ENCODE measurements at places on chromosomes 12 and 14.

GRCh38 chr12:63042646-63043045 lies 107.7 kb upstream of the PPM1H start:
- DNase-seq, result no peak

- DNase-seq, result no peak
These were observed 7.9 kb downstream of the HDAC7 start for GRCh38 chr12:47811581-47812484.

- DNase-seq, result no peak
These were observed 26.1 kb upstream of the SERPINA6 start for GRCh38 chr14:94349276-94349675.

GRCh38 chr12:103715494-103715893 lies 125.5 kb downstream of the NT5DC3 start:
- no peak for DNase-seq

DNA sequence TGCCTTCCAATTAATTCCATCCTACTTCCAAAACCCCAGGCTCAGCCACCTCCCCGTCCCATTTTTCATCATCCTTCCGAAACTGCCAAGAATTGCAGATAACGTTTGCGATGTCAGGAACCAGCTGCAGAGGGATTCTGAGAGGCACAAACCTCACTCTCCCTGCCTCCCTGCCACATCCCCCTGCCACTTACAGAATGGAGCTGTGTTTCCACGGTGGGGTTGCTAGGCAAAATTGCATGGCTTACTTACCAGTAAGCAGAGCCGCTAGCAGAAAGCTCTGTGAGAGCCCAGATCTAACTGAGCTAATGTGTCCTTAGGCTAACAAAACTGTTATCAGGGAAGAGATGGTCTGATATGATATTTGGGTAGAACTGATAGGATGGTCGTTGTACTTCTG lies 127.4 kb downstream of the KCNK10 start:
- no peak for DNase-seq

GRCh38 chr14:76101391-76102379 lies 50.0 kb upstream of the GPATCH2L start:
- DNase-seq, result no peak

DNA sequence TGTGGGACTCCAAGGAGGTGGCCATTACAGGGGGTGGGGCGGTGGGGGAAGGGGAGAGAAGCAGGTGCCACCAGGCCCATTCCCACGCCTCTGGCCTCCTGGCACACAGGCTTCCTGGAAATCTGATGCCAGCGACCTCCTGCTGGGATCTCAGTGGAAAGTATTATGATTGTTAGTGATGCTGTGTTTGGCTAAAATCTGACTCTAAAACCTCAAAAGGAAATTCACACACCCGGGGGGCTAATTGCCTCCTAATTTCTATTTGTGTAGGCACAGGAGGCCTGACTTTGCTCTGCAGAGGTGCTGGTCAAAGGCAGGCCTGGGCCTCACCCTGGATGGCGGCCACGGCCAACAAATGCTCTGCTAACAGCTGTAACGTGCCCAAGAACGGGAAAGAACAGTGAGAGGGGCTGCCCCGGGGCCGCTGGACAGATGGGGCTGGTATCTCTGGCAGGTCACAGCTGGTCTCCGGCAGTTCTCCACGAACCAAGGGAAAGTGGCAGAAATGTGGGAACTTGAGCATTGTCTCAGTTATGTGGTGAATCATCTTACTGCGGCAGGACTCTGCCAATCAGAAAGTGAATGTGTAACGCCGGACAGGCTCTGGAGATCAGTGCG lies 14.3 kb downstream of the FAM181A start:
- no peak for DNase-seq

DNA sequence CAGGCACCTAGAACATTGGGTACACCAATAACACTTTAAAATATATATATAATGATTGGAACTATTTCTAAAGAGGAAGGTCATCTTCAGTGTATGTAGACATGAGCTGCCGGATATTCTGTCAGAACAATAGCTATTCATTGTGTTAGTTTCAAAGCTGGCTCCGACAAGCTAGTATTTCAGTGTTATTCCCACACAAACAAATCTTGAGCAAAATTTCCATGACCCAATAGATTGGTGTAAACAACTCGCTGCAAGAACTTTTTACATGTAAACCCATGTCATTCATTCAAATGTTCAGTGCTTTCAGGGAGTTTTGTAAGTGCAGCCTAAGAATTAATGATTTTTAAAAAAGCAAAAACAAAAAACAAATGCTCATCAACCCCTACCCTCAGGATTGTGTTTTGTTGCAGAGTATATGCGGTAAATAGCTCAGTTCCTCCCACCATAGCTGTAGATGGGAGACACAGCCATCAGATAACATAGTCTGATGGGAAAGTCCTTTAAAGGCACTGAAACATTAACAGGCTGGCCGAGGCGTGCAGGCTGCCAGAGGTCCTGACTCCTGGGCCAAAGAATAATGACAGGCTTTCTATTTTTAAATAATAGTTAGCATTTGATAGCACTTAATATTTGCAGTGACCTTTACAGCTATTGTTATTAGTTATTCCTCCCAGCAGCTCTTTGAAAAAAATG lies 150.3 kb upstream of the ARHGAP5 start:
- DNase-seq, result no peak

DNA sequence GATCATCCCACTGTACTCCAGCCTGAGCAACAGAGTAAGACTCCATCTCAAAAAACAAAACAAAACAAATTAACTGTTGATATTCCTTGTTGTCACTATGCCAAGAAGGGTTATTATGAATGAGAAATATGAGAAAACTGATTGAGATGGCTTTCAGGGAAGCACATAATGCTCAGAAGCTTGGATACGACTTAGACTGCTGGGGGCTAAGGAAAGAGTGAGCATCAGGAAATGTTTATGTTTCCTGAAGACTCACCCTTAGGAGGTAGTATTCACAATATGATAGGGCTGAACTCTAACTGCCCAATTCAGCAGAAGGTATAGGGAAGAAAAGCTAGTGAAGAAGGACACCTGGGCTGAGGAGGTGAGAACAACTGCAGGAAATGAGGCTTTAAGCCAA lies 6.3 kb downstream of the STYK1 start:
- DNase-seq, result no peak

DNA sequence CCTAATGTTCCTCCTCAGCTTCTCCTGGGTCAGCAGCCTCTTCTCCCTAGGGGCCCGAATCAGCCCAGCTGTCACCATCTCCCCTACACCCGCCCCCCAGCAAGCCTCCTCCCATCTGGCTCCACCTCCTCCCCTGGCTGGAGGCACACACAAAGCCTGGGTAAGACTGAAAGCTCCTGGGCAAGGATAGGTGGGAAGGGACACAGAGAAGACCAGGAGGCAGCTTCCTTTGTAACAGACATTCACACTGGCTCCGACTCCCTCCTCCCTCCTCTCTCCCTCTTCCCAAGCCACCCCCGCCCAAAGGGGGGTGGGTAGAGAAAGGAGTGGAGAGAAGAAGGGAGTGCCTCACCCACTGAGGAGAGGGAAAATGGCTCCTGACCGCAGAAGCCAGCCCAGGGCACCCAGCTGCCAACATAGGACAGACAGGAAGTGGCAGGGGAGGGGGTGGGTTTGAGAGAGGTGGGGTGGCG lies 4.0 kb downstream of the CHD4 start:
- no peak for DNase-seq

- no peak for DNase-seq
These were observed 7.3 kb downstream of the BCL7A start for GRCh38 chr12:122028905-122029560.

- no peak for DNase-seq
These were observed 14.3 kb upstream of the PRKAG1 start for GRCh38 chr12:49032679-49033447.

- DNase-seq, result no peak
These were observed 72.1 kb upstream of the ST8SIA1 start for GRCh38 chr12:22406627-22407026.

GRCh38 chr14:98634043-98634820 lies 637.8 kb downstream of the BCL11B start:
- DNase-seq, result no peak

DNA sequence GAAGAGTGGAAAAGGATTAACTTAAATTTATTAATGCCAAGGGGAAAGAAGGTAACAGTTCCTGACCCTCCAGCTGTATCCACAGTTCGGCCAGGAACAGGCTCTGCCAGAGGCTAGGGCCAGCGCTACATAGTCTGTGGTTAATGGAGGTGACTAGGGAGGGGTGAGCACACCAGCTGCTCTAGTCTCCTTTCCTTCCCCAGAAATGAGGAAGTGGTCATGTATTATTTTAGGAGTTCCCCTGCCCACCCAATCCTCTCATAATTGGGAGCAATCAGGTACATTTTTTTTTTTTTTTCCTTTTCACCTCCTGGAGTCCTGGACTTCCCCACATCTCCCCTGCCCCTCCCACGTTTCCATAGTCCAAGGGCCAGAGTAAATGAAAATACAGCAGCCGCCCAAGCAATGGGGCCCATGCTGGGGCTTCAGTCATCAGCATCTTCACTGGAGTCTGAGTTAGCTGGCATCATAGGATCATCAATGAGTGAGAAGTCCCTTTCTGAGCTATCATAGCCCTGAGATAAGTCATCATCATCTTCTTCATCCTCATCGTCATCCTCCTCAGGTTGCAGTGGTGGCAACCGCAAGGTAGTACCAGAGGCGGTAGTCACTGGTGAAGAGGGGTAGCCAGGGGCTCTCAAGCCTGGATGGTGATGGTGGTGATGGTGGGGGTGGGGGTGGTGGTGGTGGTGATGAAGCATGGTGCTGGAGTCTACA lies 1.5 kb upstream of the SUPT16H start:
- no peak for DNase-seq

- DNase-seq, result no peak
These were observed 136.0 kb downstream of the CRADD start for GRCh38 chr12:93813186-93813585.

DNA sequence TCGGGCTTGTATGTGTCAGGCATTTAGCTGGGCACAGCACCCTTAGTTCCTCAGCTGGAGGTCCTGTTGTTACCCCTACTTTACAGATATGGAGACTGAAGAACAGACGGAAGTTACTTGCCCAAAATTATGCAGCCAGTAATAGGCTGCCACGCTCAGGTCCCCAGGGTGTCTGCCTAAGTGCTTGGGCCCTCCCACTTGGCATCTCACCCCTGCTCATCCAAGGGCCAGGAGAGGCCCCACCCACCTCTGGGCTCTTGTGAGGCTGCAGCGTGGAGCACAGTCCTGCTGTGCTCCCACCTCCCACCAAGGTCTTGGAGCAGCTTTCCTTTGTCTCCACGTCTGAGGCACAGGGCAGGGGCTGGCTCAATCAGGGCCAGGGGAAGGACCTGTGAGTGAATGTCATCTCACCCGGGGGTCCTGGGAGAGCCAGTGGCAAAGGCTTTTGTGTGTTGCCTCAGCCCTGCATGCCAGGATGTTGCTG lies 64.6 kb downstream of the BEGAIN start:
- DNase-seq, result no peak

GRCh38 chr12:127293507-127294310 lies 973.3 kb upstream of the TMEM132C start:
- no peak for DNase-seq

GRCh38 chr12:57260366-57260765 lies 9.4 kb upstream of the STAC3 start:
- no peak for DNase-seq

DNA sequence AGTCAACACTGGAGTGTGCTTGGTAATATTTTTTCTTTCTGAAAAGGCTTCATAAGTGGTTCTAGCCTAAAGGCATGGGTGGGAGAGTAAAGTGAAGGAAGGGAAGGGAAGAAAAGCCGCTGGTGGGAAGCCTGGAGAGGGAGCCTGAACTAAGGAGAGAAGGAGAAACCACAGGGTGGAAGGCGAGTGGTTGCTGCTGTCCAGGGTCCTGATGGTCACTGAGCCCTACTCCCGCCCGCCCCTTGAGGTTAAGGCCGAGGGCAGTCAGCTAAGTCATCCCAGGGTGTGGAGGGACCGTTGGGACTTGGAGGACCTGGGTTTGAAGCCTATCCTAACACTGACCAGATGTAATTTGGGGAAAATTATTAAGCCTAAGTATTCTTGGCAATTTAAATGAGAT lies 189.1 kb downstream of the PIWIL1 start:
- peak; percentile 5 for DNase-seq

DNA sequence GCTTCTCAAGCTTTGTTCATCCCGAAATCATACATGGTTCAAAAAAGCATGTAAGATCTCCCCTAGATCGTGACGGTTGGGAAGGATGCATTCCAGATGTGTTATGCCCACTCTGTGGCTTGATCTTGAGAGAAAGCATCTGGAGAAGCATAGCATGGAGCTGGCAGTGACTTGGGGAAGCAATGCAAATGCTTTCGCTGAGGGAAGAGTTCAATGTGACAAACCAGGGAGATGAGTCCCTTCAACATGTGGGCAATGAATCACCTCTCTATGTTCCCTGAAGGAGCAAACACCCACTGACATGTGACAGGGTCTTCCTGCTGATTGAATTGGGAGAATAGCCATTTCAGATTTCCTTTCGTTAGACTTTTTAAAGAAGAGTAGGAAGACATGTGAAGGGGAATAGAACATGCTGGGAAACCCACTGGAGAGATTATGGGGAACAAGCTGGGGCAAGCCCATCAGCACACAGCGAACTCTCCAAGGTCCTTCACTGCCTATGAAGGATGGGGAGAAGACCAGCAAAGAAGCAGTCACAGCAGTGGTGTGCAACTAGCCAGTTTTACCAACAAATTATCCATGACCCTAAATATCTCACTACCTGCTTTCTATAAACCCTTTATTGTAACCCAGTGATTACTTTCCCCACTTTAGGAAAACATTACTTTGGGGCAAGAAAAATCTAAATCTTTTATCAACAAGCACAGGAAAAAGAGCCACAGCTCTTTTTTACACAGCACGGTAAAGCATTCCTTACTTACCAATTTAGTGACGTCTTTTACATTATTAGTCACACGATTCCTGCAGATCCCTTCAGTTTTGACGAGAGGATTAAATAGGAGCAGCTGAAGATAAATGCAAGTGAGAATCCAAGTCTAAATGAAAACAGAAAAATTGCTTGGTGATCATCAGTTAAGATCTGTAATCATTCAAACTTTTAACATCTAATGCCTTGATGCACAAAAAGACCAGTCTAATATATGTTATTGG lies 35.0 kb downstream of the KITLG start:
- no peak for DNase-seq

GRCh38 chr12:80184926-80185325 lies 85.6 kb downstream of the OTOGL start:
- no peak for DNase-seq

GRCh38 chr14:20606190-20606901 lies 15.2 kb upstream of the RNASE12 start:
- no peak for DNase-seq
